ENCODE measurements at places on chromosomes 11 and 22. TPM values are rescaled to one million over a fixed set of nuclear protein-coding genes. Genes with fewer than 3 reads are reported as not detected.

COMT gene
- total RNA-seq: 125 TPM

ZNRD2 gene
- total RNA-seq: 17.7 TPM

FXYD6 gene
- total RNA-seq: 41.9 TPM

OR4A16 gene
- not detected for total RNA-seq

DNA sequence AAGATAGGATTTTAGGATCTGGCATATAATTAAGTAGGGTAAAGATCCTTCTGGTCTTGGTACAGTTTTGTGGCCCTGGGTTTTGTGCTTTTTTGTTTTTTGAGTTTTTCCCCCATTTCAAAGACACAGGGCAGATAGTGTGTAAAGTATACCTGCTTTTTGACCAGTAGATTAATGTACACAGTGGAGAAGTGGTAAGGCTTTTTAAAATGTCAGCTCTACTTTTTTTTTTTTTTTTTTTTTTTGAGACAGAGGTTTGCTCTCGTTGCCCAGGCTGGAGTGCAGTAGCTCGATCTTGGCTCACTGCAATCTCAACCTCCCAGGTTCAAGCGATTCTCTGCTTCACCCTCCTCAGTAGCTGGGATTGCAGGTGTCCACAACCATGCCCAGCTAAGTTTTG, 4.0 kb downstream of the EP300 start:
- DNase-seq: no peak

DNA sequence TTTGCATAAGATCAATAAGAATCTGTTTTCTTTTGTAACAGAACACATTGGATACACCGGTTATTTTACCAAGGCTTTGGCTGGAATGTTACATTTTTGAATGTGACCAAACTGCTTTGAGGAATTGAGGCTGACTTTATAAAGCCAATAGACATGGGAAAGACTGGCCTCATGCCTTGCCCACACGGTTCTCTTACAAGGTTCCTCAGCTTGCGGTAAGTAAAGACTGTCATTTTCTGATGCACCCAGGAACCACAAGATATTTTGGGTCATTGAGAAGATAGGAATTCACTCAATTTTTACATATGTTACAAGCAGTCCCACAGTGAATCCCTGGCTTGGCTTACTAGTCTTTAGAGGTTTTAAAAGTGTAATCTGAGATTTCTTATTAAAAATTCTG, 23.9 kb downstream of the OR10A6 start:
- no peak for DNase-seq

- DNase-seq: no peak
Measured at GRCh38 chr11:128236506-128237498, 350.6 kb downstream of the ETS1 start.

GRCh38 chr11:117328375-117329010, 839 bp downstream of the CEP164 start:
- DNase-seq: peak; percentile 75

GRCh38 chr11:65410936-65411680, 11.5 kb upstream of the NEAT1 start:
- DNase-seq: no peak

DNA sequence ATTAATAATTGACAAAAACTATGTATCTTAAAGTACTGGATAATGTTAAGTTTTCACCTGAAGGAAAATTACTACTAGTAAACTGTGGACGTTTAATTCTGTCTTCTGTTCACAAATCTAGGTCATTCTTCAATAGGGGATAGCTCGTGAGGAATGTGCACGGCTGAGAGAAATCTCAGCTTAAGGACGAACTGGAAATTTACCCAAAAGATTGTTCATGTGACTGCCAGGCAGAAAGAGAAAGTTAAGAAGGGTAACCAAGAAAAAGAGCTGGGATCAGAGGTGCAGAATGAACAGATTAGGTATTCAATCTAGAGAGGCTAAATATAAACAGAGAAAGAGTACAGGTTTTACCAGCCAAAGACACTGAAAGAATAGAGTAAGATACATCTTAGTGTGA, 245.3 kb downstream of the CASP12 start:
- DNase-seq: no peak

- DNase-seq: no peak
Measured at GRCh38 chr11:113387605-113388211, at the start of gene ANKK1. Gene ANKK1 (plus strand): TSS chr11:113387779. CDS start chr11:113387885, 106 bp downstream.

DNA sequence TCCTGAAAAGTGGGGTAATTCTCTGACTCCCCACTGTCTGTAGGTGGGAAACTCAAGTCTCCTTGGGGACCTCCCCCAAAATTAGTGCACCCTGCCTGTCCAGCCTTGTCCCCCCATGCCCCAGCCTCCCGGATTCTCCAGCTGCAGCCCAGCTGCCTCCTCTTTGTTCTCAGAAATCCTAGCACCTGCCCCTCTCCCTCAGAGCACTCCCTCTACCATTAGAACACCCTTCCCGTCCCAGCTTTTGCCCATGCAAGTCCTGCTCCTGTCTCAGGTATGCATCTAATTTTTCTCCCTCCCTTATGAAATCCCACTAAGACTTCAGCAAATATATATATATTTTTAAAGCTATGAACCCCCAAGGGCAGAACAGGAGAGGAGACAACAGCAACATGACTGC, 37.3 kb downstream of the LRFN4 start:
- DNase-seq: no peak
